ENCODE measurements at places on chromosomes 11 and 22.

DNA sequence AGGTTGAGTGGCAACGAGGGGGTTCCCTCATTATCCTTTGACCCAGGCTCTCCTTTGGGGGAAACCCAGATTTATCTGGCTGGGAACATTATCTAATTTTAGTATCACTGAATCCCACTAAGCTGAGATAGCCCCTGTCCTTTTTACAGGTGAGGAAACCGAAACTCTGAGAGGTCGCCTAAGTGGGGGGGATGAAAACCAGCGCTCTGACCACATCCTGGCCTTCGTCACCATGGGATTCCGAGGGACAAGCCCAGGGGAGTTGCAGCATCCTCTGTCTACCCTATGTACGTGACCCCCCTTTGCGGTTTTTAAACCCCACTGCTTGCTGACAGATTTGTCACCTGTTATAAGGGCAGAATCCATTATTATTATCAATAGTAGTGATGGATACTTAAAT lies 61.0 kb downstream of the ISX start:
- no peak for DNase-seq

DNA sequence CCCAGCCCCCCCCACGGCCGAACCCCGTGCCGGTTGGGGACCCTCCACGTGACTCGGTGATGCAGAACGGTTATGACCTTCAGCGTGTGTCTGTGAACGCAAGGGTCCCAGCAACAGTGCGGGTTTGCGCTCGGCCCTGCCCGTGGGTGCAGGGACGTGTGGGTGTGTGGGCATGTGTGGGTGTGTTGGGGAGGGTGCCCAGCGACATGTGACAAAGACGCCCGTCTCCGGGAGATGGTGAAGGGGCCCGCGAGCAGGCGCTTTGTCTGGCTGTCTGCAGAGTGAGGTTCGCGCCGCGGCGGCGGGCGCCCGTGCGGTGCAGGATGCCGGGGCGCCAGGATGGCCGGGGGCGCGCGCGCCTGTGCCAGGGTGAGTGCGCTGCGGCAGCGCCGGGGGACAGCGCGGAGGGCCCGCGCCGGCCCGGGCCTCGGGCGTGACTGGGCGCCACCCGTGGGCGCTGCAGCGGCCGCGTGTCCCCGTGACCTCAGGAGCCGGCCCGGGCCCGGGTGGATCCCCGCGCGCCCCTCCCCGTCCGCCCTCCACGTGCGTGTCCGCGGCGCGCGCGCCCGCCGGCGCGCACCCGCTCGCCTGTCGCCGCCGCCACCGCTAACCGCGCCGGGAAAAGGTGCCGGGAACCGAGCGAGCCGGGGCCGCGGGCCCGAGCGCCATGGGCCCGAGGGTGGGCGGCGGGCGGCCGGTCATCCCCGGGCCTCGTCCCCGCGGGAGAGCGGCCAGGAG lies at the start of gene LRFN4:
LRFN4 (plus strand) TSS at position 569 of the 738 bp plus-strand sequence. CDS start 681 bp downstream, outside the sequence.
- peak; percentile 45 for DNase-seq

GRCh38 chr11:130728185-130729180 lies 187.8 kb downstream of the SNX19 start:
- DNase-seq = no peak

DNA sequence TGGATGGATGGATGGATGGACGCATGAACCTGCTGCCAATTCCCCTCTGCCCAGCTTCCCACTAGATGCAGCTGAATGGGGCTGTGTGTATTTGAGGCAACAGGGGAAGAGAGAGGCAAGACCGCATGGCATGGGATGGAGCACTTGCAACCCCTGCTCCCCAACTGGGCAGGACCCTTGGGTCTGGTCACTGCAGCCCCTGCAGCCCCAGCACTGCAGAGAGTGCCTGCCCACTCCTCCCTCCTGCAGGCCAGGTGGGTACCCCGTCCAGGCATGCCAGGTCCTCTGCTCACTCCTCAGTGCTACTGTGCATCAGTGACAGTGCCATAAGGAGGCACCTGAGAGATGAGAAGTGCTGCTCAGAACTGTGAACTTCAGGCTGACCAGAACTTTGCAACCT lies 40.3 kb downstream of the OSBPL5 start:
- DNase-seq = no peak

DNA sequence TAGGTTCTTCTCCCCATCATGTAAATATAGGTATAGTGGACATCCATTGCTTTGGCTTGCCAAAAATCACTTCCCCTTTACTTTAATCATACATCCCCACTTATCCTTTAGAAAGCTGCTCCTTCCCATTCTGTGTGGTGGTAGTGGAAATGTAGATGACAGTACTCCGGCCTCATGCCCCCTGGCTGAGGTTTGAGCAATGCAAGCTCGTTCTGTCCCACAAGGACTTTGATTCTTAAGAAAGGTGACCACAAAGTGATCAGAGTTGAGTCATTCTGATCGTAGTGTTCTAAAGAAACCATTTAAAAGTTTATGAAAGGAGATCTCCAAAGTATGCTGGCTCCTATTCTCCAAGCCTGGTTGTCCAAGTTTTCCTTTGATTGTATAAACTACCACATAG lies 10.9 kb downstream of the TUG1 start:
- DNase-seq = no peak

GRCh38 chr22:20558534-20558933 lies 51.1 kb downstream of the MED15 start:
- no peak for DNase-seq

All from posterior cingulate gyrus (tissue), 11 donors.